GM12864 (cell line): ENCODE measurements at places on chromosomes 4 and X.

- no peak for DNase-seq
These were observed 97.1 kb downstream of the LDB2 start for GRCh38 chr4:16801356-16801755.

- DNase-seq, result no peak
These were observed 57.3 kb upstream of the TCEAL2 start for GRCh38 chrX:102067966-102068723.

- DNase-seq, result no peak
These were observed 12.4 kb upstream of the ARHGAP36 start for GRCh38 chrX:131045726-131046125.

DNA sequence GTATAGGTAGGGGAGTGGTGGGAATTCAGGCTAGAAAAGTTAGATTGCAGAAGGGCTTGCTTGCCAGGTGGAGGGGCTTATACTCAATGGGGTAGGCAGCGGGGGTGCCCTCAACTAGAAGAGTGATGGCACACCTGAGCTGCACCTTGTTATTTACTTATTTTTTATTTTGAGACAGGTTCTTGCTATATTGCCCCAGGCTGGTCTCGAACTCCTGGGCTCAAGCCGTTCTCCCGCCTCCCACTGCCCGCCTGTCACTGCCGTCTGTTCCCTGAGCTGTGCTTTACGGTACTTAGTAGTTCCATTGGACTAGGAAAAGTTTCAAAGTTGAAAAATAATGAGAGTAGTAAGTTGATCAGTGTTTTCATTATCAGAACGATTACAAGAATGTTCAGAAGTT, 2.0 kb downstream of the ZFX start:
- DNase-seq, result no peak

DNA sequence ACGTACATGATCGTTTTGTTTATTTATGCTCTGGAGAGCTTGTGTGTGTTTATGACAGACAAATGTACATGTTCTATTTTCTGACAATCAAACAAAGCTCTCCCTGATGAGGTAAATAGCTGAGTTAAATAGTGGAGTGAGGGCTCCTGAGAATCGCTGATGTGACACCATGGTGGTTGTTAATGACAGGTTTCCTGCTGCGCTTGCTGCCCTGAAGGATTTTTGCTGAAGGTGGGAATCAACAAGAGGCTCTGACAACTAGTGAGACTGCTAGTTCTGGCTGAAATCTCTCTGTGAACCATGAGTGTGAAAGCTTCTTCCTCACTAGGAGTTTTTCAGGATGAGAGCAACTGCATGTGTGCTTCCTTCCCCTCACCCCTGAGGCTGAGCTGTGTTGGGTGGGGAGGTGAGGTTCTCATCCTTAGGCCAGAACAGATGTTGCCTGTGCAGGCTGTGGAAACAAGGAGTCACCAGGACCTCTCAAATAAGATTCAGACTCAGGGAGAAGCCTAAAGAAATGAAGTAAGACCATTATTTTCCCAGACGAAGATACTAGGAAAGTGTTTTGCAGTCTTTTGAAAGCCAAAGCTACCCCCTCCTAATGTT, 173.4 kb upstream of the JADE1 start:
- no peak for DNase-seq

DNA sequence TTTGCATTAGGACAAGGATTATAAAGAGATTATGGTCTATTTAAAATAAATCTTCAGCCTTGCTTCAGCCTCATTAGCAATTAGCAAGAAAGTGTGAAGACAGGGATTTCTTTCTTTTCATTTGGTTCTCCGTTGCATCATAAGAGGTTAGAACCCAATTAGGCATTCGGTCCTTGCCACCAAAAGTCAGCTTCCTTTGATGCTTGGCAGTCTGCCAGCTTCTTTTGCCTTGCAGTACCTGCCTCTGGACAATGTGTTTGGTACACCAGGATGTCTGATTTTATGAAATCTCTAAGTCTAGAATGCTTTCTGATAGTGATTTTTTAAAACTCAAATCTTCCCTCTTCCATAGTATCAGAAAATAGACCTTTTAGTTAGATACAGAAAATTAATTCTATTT, 12.4 kb downstream of the SMIM20 start:
- DNase-seq, result no peak
